ENCODE measurements at places on chromosomes 11 and 22.
A peak's percentile ranks its signal among the peaks of the same experiment; 100 is the strongest.

- no peak for DNase-seq
Measured at GRCh38 chr11:119344291-119345010, 2.1 kb downstream of the MFRP start.

DNA sequence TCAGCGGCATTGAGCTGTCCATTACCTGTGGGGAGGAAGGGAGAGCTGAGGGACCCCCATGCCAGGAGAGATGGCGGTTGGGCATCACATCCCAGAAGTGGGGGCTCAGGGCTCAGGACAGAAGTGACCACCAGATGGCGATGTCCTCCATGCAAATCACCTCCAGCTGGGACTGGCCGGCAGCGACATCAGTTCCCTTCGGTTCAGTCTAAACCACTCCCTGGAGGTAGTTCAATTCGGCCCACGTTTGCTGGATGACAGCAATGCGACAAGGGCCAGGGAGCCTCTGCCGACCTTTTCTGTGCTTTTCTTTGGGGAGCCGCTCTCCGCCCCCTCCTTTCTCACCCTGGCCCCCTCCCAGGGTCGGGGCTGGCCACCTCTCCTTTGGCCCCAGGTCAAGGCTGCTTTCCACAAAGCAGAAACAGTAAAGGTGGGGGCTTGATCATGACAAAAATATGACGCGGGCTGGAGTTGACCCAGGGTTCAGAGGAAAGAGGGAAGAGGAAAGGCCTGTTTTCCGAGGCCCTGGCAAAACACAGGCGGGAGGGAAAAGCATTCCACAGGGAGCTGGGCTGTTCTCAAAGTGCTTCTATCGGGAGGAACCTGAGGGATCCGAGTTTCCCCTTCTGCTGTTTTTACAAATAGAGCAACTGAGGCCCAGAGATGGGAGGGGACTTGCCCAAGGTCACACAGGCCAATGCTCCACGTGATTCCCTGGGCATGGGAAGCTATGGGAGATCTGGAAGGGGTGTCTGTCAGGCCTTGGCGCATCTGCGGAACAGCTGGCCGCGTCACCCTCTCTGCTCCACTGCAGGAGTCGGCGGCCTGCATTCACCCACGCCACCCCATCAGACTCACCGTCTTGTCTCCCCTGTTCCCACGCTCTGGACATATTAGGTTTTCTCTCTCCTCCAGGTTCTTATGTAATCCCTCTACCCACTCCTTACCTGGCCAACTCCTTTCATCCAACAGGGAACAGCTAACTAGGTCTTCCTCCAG lies 54.7 kb downstream of the FBXO7 start:
- peak; percentile 42 for DNase-seq

- no peak for DNase-seq
Measured at GRCh38 chr22:39469326-39469680, 12.5 kb downstream of the MGAT3 start.

GRCh38 chr11:73975479-73975757 lies 7.2 kb downstream of the UCP2 start:
- no peak for DNase-seq

DNA sequence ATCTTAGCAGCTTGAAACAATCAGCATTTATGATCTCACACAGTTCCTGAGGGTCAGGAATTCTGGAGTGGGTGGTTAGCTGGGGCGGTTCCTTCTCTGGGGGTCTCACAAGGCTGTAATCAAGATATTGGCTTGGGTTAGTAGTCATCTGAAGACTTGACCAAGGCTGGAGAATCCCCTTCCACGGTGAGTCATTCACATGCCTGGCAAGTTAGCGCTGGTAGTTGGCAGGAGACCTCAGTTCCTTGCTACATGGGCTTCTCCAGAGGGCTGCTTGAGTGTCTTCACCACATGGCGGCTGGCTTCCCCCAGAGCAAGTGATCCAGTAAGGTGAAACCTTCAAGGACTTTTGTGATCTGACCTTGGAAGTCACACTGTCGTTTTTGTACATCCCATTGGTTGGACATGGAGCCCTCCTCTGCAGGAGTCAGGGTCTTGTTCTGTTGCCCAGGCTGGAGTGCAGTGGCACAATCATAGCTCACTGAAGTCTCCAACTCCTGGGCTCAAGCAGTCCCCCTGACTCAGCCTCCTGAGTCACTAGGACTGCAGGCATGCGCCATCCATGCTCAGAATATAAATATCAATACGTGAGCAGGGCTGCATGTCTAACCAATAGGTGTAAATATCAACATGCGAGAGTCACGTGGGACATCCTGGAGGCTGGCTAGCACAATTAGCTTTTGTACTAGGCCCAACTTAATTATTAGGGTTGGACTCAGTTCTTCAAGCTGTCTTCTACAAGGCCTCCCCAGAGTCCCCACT lies 7.2 kb upstream of the NIPSNAP1 start:
- DNase-seq: no peak

- no peak for DNase-seq
Measured at GRCh38 chr11:23688835-23689234, 808.0 kb upstream of the LUZP2 start.

DNA sequence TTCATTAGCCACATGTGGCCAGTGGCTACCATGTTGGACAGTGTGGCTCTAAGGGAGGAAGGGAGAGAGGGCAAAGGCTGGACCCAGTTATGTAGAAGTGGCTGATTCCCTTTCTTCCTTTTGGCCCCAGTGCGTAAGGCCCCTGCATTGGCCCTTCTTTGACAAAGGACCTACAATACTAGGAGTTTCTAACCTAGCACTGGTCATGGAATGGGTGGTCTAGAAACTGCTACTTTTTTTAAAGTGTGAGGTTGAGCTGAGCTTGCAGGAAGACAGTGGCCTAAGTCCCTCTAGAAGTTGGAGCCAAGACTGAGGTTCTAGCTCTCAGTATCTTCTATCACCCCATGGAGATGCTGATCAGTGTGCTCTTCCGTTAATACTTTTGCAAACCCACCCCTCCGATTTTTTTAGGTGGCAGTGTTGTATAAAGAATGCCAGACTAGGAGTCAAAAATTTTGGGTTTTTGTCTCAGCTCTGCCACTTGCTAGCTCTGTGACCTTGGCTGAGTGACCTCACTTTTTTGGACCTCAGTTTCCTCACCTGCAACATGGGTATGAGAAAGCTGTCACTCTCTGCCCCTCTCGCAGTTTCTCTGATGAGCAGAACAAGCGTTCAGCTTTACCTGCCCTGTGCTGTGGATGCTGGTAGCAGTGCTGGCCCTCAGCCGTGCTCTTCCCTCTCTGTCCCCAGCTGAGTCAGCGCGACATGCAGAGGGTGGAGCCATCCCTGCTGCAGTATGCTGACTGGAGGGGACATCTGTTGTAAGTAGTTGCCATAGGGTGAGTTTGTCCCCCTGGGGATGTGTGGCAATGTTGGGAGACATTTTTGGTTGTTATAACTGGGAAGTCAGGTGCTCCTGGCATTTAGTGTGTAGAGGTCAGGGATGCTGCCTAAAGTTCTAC lies 6.9 kb downstream of the ACCS start:
- DNase-seq: no peak

GRCh38 chr22:43127166-43127908 lies 15.9 kb downstream of the MCAT start:
- no peak for DNase-seq

- no peak for DNase-seq
Measured at GRCh38 chr11:113873236-113873626, 2.1 kb downstream of the USP28 start.

DNA sequence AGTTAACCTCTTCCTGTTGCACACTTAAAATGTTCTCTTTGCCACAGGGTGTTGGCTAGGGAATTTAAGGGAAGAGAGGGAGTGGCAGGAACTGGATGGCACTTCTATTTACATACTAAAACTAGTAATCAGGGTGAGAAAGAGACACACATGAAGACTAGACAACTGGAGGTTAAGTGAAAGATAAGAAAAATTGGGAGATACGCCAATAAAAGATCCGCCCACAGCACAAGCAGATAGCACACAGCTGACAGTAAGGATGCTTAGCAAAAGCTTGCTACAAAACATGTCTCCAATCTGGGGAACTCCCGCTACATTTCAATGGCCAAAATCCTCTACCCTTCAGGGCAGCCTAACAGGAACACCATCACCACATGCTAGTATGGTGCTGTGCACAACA lies 12.8 kb downstream of the CPSF7 start:
- no peak for DNase-seq

GRCh38 chr22:40782521-40782920 lies 36.6 kb downstream of the SLC25A17 start:
- no peak for DNase-seq
